ENCODE measurements at places on chromosomes 3 and 15.

- DNase-seq = no peak
Measured at GRCh38 chr3:63832395-63832794, 13.3 kb downstream of the C3orf49 start.

GRCh38 chr3:160129459-160130061 is 95.7 kb upstream of the C3orf80 start:
- DNase-seq = peak; percentile 94

DNA sequence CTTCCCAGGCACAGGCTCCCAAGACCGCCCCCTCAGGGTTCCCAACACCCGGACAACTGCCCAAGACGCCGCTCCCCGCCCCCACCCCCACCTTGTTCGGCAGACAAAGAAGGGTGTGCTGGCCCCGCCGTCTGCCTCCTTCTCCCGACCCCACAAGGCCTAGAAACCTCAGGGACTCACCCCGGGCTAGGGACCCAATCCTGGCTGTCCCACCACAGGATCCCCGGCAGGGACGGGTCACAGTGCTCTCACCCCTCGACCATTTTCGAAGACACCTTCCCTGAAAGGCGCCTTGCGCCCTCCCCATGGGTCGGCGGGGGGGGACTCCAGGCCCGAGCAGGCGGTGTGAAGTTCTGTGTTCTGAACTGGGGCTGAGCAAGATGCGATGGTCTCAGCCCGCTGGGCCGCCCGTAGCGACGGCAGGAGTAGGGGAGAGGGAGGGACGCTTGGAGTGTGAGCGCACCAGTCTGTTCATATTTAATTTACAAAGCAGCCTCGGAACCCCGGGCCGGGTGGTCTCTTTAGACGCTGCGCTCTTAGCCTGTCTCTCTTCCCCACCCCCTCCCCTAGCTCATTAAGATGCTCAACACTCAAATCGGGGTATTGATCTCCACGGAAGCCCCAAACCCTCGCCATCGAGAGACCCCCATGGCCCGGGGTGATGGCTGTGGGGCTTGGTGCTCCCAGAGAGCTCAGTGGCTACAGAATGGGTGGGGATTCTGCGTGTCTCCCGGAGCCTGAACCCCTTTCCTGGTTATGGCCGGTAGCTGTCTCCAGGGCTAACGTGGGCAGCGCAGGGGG is 1.4 kb upstream of the ISLR2 start:
- no peak for DNase-seq

GRCh38 chr3:152349392-152349791 is 80.7 kb downstream of the MBNL1 start:
- no peak for DNase-seq

DNA sequence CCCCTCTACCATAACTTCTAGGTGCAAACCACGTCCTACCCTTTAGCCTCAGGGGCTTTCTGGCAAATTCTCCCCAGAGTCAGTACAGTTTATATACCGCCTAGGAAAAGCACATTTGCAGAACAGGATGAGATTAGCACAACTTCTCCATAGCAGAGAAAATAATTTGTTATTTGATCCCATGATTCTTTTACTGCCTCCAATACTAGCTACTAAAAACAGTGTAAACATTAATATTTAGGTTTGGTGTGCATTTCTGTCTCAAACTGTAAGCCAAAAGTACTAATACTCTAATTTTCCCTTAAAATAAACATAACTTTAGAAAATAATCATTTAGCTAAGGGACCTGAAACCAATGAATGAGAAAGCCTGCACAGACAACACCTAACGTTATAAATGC is 4.5 kb downstream of the CPEB1 start:
- no peak for DNase-seq

Data from non-pigmented ciliary epithelial cell (primary cell).